ENCODE measurements at places on chromosomes 5 and 9. TPM values are rescaled to one million over a fixed set of nuclear protein-coding genes. Genes with fewer than 3 reads are reported as not detected.

DNA sequence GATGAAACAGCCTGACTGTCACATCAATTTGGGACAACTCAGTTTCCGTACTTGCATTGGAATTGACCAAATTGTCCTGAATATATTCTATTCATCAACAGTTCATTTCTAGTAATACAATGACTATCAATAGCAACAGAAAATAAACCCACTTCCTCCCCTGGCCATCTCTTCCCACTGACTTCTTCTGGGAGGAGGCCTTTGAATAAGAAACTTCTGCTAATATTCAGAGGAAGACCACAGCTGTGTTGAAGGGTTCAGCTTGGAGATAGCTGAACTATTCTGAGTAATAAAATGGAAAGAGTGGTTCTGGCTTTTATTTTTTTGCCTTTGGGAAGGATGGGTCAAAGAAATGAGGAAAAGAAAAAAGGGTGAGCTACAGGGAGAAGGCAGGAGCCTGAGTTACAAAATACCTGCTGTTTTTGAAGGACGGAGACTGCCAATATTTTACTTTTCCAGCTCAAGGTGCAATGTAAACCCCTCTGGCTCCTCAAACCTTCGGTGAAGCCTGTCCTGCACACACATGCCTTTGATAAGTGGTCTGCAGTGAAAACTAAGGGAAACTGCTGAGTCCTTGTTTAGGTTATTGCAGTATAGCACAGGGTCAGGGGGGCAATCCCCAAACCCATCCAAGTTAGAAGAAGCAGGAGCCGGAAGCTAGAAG lies 29.9 kb downstream of the FYB1 start:
- DNase-seq, result no peak

DNA sequence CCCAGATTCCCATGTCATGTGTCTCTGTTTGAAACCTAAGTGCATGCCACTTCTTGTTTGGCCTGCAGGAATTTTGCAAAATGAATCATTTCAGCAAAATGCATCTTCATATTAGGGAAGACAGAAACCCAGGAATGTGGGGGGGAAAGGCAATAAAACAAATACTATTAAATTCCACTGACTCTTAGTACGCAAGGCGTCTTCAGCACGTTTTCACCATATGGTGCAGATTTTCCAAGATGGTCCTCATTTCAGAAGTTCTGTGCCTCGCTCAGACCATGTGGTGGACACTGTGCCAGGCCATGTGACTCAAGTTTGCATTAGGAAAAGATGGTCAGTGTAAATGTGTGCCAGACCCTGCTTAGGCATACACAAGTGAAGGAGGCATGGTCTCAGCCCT lies 184.0 kb downstream of the ACTL7B start:
- no peak for DNase-seq

GRCh38 chr5:57072218-57072892 lies 101.5 kb upstream of the GPBP1 start:
- peak; percentile 20 for DNase-seq

The SNCAIP gene
- total RNA-seq, result 1.7 TPM

DNA sequence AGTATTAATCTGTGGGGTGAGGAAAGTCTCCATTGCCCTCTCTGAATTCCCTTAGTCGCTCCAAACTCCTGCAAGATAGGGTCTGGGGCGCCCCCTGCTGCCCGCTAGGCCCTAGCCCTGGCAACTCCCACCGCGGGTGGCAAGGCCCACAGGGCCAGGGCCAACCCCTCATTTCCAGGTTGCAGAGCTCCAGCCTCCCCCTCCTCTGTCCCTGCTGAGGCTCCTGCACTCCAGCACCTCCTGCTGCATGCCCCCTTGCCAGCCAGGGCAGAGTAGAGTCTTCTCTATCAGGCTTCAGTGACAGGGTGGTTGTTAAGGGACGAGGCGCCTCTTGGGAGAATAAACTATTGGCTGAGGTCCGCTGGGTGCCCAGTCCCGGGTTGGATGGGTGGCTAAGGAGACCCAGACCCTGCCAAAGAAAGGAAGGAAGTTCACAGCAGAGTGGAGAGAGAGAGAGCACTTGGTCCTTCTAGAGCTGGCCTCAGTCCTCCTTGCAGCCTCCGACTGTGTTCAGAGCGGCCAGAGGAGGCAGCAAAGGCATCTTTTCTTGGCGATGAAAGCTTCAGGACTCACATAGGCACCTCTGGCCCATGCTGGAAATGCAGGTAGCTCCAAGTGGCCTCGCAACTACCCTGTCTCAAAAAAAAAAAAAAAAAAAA lies 45.6 kb downstream of the SAR1B start:
- DNase-seq, result peak; percentile 81

The ZDHHC11 gene
- total RNA-seq, result under 0.01 TPM

GRCh38 chr5:94969174-94969573 lies 315.7 kb downstream of the MCTP1 start:
- DNase-seq, result peak; percentile 30

The NKD2 gene
- total RNA-seq, result 0.10 TPM

DNA sequence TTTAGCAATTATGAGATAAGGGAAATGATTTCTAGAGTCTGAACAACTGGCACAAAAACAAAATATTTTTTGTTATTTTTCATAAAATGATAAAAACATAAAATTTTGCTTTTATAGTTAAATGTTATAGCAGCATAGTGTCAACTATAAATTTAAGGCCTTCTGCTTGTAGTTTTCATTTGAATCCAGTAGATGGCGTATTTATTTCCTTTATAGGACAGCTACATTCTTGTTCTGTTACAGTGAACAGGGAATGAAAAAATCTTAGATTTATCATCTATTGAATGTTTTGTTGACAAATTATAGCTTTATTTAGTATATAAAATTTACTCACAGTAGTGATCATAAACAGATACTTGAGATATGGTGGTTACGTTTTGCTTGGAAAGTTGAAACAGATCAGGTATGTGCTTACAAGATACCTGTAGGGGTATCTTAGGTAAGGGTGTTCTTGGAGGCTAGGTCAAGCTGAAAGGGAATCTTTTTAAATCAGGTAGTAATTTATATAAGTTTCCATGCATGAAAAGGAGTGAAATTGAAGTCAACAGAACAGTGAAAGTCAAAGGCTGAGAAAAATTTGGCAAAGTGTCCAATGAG lies 239.3 kb upstream of the GRIN3A start:
- peak; percentile 42 for DNase-seq

- peak; percentile 90 for DNase-seq
Observed at GRCh38 chr5:122773619-122774018, 1.3 kb upstream of the SNX2 start.

The IL9 gene
- total RNA-seq, result not detected

DNA sequence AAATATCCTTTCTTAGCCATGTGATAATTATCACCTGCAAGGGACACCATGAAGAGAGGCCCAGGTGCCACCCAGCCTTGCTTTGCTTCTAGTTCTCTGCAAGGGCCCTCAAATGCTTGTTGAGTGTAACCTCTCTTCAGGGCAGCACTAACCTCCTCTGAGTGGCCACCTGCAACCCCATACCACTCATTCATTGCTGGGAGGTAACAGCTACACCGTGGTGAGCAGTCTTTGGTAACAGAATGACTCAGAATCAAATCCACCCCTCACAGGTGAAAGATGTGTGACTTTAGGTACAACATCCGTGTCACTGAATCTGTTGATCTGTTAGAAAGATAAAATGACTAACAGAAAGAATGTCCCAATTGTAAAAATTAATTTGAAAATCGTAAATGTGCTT lies 365.1 kb upstream of the TRPC7 start:
- peak; percentile 65 for DNase-seq

The SHB gene
- 37.3 TPM for total RNA-seq

DNA sequence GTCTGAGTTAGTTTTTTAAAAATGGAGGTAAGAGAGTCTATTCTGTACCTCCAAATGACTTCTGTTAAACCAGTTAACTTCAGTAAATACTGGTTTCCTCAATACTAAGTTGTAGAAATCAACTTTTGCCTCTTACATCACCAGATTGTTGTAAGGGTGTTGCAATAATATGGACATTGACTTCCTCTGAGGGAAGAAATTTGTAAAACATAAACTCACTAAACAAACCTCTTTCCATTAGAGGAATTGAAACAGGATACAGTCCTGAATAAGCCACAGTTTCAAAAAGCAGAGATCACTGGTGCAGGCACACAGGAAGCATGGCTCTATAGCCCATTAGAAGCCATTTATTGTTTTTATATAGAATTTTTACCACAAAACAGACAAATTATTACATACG lies 32.7 kb upstream of the SLCO6A1 start:
- peak; percentile 94 for DNase-seq

DNA sequence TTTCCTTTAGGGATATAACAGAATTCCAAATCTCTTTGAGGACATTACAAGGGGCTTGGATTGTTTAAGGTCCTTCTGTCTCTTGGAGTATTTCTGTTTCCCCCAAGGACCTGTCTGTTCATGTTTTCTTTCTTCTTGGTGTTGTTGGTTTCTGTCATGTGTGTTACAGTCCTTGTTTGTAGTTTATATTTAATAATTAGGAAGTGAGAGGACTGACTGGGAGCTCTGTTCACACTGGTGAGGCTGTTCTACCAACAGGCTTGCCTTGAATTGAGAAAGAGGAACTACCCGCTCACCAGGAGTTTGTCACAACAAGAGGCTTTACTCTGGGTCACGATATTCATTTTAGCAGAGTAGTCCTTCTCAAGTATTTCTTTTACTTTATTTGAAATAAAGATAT lies 119.2 kb upstream of the SV2C start:
- DNase-seq, result no peak

- no peak for DNase-seq
Observed at GRCh38 chr5:140117523-140117922, 3.6 kb downstream of the PURA start.

The PCDHAC2 gene
- 1.1 TPM for total RNA-seq

DNA sequence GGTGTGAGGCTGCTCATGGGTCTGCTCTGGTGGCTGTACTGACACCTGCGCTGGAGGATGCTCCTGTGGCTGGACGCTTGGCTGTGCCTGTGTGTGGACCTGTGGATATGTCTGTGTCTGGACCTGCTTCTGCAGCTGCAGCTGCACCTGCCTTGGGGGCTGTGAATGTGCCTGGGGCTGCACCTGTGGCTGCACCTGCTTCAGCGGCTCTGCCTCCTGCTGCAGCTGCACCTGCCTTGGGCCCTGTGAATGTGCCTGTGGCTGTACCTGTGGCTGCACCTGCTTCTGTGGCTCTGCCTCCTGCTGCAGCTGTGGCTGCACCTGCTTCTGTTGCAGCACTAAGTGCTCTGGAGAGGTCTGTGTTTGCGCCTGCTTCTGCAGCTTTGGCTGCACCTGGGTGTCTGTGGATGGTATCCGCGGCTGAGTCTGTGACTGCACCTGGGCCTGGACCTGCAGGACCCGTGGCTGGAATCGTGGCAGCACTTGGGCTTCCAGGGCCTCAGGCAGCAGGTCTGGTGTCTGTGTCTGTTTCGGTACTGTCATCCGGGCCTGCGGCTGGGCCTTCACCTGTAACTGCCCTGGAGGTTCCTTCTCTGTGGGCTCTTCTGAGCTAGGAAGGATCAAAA lies 12.5 kb downstream of the CIZ1 start:
- no peak for DNase-seq

DNA sequence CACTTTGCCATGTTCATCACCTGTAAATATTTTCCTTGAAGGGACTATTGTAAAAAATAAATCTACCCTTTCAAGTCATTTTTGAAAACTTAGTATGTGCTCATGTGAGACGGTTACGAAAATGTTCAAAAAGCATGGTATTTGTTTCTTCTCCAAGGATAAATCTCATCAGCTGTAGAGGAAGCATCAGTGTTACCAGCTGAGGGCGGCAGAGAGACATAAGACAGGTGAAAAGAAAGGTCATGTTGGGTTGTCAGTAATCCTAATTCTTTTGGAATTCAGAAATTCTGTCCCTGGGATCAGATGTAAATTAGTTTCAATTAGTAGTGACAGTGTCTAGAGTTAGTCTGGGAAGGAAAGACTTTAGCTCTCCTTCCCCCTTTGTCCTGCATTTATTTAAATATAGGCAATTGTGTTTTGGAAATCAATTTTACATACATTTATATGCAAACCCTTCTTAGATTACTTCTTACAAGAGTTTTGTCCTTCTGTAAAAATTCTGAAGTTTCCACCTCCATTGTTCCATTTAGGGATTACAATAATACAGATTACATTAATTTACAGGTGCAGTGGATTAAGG lies 791.9 kb upstream of the CDH6 start:
- peak; percentile 54 for DNase-seq

The F12 gene
- total RNA-seq, result 3.1 TPM

The TMEM215 gene
- not detected for total RNA-seq
